ENCODE measurements at places on chromosomes 6 and 20. TPM values are rescaled to one million over a fixed set of nuclear protein-coding genes. Genes with fewer than 3 reads are reported as not detected.

The VGLL2 gene
- not detected for total RNA-seq

The UNC93A gene
- total RNA-seq, result not detected

The SMOC2 gene
- total RNA-seq, result 10.9 TPM

The HFE gene
- total RNA-seq, result 5.2 TPM

- no peak for DNase-seq
These were observed 16.4 kb downstream of the FAXC start for GRCh38 chr6:99333068-99333467.

DNA sequence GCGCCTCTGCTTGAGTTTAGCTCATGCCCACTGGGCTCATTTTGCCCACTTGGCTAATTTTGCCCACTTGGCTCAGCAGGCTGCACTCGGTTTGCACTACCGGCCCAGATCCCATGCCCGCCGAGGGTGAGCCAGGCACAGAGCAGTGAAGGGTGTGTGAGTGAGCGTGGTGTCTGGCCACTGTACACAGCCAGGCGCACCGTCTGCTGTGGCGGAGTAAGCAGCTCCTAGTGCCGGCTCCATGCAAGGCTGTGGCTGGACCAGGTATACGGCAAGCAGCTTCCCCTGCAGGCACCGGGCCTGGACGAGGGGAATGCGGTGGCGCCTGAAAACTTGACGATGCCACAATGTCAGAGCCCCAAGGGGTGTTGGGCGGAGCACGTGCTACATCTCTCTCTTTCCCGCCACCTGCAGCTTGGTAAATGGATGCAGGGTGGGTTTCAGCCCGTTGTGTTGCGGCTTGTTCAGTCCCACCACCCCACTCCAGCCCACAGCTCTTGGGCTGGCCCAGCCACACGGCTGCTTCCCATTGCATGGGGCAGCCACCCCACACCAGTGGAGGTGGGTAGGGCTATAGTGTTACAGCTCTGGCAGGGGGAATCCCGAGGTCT is 9.9 kb downstream of the OR2B6 start:
- no peak for DNase-seq

DNA sequence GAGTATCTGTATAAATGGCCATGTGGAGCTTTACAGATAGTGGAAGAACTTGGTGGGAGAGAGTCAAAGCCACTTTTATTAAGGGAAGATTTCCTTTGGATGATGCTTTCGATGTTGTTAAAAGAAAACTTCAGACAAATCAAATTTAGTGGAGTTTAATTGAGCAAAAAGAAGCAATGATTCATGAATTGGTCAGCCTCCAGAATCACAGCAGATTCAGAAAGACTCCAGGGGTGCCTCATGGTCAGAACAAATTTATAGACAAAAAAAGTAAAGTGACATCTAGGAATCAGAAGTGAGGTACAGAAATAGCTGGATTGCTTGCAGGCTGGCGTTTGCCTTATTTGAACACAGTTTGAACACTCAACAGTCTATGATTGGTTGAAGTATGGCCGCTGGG is 5.3 kb upstream of the CGA start:
- DNase-seq, result no peak

- DNase-seq, result no peak
These were observed 831.2 kb downstream of the EPHA7 start for GRCh38 chr6:92588148-92588547.

DNA sequence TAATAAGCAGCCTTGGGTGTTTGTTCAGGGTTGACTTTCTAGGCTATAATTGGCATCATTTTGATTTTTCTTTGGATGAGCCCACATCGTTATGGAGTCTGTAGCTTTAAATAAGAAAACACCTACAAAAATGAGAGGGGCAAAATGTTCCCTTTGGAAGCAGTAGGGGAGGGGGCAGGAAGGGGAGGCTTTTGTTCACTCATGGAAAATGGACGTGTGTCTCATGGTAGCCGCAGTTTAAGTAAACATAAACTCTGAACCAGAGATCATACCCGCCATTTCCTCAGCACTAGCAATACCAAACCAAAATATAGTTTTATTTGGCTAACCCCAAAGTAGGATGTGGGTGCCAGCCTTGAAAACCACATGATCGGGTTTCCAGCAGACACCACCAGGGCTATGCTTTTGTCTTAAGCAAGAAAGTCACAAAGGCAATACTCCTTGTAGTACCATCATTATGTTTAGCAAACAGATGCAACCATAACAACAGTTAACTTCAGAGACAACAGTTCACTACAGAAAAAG is 572.5 kb upstream of the JAG1 start:
- no peak for DNase-seq

GRCh38 chr6:85005494-85005893 is 241.1 kb upstream of the TBX18 start:
- no peak for DNase-seq

DNA sequence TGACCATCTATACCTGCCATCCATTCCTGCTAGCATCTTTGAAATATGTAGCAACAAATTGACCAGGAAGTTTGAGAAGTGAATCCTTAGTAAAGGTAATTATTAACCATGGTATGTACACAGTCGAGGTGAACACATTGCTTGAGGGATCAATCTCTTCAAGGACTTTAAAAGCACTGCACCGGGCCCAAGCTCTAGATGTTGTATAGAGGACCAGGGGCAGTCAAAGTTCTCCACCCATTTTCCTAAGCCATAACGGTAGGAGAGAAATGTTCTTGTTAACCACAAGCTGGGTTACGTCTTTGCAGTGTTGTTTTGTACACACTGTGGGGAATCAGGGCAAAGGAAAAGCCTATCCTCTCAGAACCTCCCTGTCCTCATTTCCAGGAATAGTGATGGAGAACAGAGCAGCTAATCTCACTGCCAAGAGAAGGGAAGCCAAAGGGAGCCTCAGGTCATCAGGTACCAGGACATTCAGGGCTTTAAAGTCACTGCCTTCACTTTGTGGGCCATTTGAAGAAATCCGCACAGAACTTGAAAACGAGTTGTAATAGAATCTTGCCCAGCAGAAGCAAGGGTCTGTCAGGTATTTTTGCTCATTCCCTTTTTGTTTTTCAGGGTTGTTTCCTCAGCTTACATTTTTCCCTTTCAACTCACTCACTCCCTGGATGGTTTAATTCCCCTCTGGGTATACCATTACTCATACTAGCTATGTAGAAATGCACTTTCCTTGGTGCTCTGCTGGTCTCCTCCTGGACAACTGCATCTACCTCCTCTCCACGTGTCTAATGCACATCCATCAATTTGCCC is 5.3 kb upstream of the PM20D2 start:
- no peak for DNase-seq

DNA sequence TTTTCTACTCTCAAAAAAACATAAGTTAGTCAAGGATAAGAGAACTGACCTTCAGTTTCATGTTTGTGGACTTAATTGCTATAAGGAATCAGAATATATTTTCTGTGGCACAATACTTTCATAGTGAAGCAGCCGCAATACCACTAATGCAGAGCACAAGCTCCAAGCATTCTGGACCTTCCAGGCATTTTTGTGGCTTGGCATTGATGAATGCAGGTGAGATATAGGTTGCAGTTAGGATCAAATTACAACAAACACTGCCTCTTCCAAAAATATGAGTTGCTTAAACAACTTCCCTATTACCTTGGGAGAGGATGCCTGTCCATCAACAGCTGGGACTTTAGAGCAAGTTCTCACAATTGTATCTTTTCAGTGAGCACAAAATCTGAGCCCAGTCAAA is 162.8 kb upstream of the RSPO3 start:
- DNase-seq, result no peak

DNA sequence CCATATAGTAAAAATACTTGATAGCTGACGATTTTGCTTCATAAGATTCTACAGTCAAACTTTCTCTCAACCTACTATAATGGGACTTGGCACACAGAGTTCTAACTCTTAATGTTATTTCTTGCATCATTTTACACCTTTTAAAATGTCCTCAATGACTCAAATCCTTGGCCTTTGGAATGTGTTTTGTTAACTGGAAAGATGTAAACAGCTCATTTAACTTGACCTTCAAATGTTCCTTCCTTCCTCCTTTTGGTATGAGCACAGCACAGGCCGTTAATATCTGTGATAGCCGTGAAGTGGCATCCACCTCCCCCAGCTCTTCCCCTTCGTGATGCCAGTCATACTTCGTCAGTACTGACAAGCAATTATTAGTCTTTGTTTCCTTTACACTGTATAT is 972.0 kb upstream of the CITED2 start:
- DNase-seq, result no peak

- DNase-seq, result no peak
These were observed 89.1 kb upstream of the CLDN20 start for GRCh38 chr6:155174576-155175211.

GRCh38 chr20:8242827-8243724 is 111.0 kb downstream of the PLCB1 start:
- DNase-seq, result no peak

- DNase-seq, result no peak
These were observed 382.5 kb downstream of the CENPW start for GRCh38 chr6:126722411-126722810.

DNA sequence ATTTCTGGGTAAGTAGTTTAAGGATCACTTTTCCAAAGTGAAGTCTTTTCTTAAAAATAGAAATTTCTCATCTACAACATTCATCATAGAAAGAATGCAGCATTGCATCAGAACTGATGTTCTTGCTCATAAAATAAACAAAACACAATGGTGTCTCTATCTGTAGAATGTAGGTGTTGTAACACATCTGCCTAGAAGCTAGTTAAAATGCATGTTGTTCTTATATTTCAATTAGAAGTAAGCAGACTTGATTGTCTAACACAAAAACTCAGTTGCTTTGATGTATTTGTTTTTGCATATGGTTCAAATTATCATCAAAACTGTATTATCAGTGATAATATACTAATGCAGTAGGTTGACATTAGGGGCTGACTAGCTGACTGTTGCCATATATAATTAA is 654.7 kb upstream of the FLRT3 start:
- no peak for DNase-seq

- DNase-seq, result peak; percentile 64
These were observed 11.4 kb downstream of the DDX27 start for GRCh38 chr20:49230561-49231133.

DNA sequence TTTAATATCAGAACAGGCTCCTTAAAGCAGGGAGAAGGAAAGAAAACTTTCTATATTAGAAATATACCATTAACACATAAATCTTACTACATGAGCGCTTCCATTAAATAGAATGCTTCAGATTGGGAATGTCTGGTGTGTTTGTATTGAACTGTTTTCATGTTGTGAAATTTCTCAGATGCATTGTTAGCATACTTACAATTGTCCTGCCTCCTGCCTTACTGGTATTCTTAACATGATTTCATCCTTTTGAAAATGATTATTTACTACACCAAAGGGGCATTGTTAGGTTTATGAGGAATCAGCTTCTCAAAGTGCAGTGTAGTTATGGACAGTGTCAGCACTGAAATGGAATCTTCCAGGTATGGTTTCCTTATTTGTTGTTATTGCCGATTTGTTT is 145.6 kb downstream of the MTFR2 start:
- DNase-seq, result no peak

GRCh38 chr6:27922949-27923348 is 10.8 kb upstream of the OR2B2 start:
- DNase-seq, result no peak

GRCh38 chr20:12112089-12112474 is 194.4 kb downstream of the BTBD3 start:
- no peak for DNase-seq

DNA sequence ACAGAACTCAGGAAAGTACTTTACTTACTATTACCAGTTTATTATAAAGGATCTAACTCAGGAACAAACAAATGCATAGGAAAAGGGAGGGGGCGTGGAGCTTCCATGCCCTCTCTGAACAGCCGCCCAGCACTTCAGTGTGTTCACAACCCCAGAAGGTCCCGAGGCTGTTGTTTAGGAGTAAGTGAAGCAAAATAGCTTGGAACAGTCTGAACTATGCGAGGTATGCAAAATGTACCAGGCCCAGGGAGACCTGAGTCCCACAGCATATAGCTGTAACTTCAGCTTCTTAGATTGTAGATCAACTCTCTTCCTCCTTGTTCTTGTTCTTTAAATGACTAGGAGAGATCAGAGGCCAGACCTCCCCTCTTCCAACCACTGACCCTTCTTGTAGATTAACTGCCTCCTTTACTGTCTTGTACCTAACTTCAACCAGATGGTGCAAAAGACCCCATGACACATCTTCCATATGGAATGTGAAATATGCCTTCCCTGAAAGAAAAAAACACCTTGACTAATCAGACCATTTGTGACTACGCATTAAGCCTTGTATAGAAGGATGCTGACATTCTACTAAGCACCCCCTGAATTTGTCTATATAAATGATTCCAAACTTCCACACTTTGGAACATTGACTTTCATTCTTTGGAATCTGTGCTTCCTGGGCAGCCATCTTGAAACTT is 98.8 kb upstream of the SNX9 start:
- DNase-seq, result no peak

GRCh38 chr6:72689107-72689954 is 67.5 kb downstream of the KCNQ5 start:
- DNase-seq, result no peak

DNA sequence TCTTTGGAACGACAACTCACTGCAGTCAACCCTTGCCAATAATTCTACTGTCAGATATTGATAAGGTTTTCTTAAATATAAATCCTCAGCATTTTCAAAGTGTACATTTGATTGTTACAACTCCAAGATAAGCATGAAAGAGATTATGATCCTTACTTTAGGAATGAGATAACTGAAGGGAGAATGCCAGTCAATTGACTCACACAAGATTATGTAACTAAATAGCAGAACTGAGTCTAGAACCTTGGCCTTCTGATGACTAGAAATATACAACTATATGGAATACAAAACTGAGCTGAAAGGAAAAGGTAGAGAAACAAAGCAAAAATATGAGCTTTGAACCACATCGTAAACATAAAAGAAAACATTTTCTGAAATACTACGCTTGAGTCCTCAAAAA is 26.9 kb upstream of the STXBP5 start:
- no peak for DNase-seq

- no peak for DNase-seq
These were observed 179.2 kb downstream of the TMEM242 start for GRCh38 chr6:157143890-157144798.

- no peak for DNase-seq
These were observed 39.5 kb downstream of the ID4 start for GRCh38 chr6:19876672-19877071.

DNA sequence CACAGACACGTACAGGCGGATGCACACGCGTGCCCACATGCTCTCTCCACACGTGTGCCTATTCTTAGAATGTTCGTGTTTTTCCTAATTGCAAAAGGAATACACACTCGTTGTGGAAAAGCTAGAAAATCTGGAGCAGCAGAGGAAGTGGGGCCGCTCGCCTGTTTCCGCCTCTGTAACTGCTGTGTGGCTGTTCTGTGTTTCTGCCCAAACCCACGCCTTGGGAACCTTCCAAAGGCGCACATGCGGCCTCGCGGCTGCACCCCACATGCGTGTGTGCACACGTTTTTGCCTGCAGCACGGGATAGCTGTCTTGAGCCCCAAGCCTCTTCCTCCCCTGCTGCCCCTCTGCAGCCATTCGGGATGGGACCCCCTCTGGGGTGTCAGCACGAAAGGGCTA is 12.2 kb downstream of the SLC17A9 start:
- no peak for DNase-seq

DNA sequence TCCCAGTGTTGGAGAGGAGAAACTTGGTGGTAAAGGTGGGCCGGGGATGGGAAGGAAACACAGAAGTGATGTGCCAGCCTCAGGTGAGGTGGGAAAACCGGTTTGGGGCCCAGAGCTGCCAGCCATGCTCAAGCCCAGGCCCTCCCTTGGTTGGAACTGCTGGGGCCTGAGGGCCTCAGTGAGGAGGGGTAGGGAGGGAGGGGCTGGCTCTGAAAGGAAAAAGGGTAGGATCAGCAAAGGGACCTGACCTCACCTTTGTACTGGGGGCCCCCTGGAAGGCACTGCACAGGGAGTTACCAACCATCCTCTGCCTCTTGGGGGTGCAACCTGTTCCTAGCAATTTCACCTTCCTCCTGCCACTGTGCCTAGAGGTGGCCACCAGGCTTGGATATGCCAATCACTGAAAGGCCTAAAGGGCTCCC is 1.8 kb upstream of the SPEF1 start:
- DNase-seq, result no peak

Data from Right ventricle myocardium superior (tissue), 1 donor.